ENCODE measurements at places on chromosomes 2 and 18. TPM values are rescaled to one million over a fixed set of nuclear protein-coding genes. Genes with fewer than 3 reads are reported as not detected.

Gene ABHD1
- total RNA-seq, result under 0.01 TPM

Gene MARS2
- 1.3 TPM for total RNA-seq

Gene UGT1A8
- total RNA-seq, result not detected

Gene UGT1A4
- not detected for total RNA-seq

Gene THOC1
- total RNA-seq, result 29.6 TPM

Gene GPR148
- total RNA-seq, result not detected

Gene TRIM54
- not detected for total RNA-seq

Gene ST8SIA5
- total RNA-seq, result 0.15 TPM

Gene MTHFD2
- 65.9 TPM for total RNA-seq

Gene SLC9A2
- total RNA-seq, result under 0.01 TPM

Gene WNT10A
- not detected for total RNA-seq

Gene LYG1
- 0.73 TPM for total RNA-seq

Gene ACADL
- total RNA-seq, result 0.66 TPM

Gene MBP
- total RNA-seq, result 3.8 TPM

Gene SNTG2
- not detected for total RNA-seq

Gene CHN1
- 59.2 TPM for total RNA-seq

Gene CCBE1
- 69.4 TPM for total RNA-seq

Gene PIKFYVE
- 36.4 TPM for total RNA-seq

Gene IL18RAP
- not detected for total RNA-seq

Gene EVX2
- total RNA-seq, result not detected

Gene ASAP2
- 33.3 TPM for total RNA-seq

Gene SPRED2
- total RNA-seq, result 10.3 TPM

Gene CYP20A1
- total RNA-seq, result 69.8 TPM

Gene PUM2
- 44.1 TPM for total RNA-seq

Gene AP1S3
- 2.6 TPM for total RNA-seq

Gene MEIS1
- 127 TPM for total RNA-seq

Gene RFX8
- 36.7 TPM for total RNA-seq

Gene MLPH
- 18.0 TPM for total RNA-seq

Gene MOGAT1
- not detected for total RNA-seq

Gene CRYGC
- total RNA-seq, result not detected

Gene TGFA
- total RNA-seq, result 0.73 TPM

Gene IL1R2
- total RNA-seq, result not detected

Gene REG3G
- not detected for total RNA-seq

Gene FAM237A
- not detected for total RNA-seq

Gene MARCHF4
- total RNA-seq, result 1.5 TPM

Gene SPATS2L
- 102 TPM for total RNA-seq

Gene IL1F10
- not detected for total RNA-seq

Gene NBAS
- total RNA-seq, result 125 TPM

Gene MROH2A
- total RNA-seq, result not detected

Gene UPP2
- not detected for total RNA-seq

Gene MARCO
- not detected for total RNA-seq

Gene RTTN
- total RNA-seq, result 22.8 TPM

Gene DUSP2
- 2.0 TPM for total RNA-seq

Gene CIDEA
- total RNA-seq, result not detected

Gene ALK
- total RNA-seq, result under 0.01 TPM

Gene CDH7
- total RNA-seq, result not detected

Gene SKA1
- total RNA-seq, result 1.5 TPM

Gene FN1
- 11,839 TPM for total RNA-seq

Gene PROM2
- total RNA-seq, result 0.83 TPM

Gene NETO1
- total RNA-seq, result 0.17 TPM
